ENCODE measurements at places on chromosomes 2 and 18. TPM values are rescaled to one million over a fixed set of nuclear protein-coding genes. Genes with fewer than 3 reads are reported as not detected.

DNA sequence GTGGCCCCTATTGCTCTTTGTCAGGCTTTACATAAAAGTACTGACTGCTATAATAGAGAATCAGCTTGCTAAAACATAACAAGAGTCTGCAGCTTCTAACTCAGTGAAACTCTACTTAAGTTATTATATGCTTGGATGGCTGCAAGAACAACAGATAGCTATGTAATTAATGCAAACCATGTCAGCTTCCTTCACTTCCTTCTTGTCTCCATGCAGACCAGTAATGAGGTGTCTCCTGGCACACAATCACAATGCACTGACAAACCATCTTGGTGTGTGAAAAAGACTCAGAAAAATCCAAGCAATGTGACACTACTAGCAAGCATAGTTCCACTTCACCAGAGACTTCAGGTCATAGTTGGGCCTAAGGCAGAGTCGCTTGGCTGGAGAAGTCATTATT lies 2068.9 kb upstream of the PIK3C3 start:
- no peak for DNase-seq

- no peak for DNase-seq
Measured at GRCh38 chr2:204030322-204030721, 93.8 kb downstream of the ICOS start.

GRCh38 chr2:26471289-26471688 lies 6.6 kb downstream of the OTOF start:
- no peak for DNase-seq

GRCh38 chr18:369224-370015 lies 101.6 kb upstream of the THOC1 start:
- no peak for DNase-seq

Gene GCKR
- 1.9 TPM for total RNA-seq

DNA sequence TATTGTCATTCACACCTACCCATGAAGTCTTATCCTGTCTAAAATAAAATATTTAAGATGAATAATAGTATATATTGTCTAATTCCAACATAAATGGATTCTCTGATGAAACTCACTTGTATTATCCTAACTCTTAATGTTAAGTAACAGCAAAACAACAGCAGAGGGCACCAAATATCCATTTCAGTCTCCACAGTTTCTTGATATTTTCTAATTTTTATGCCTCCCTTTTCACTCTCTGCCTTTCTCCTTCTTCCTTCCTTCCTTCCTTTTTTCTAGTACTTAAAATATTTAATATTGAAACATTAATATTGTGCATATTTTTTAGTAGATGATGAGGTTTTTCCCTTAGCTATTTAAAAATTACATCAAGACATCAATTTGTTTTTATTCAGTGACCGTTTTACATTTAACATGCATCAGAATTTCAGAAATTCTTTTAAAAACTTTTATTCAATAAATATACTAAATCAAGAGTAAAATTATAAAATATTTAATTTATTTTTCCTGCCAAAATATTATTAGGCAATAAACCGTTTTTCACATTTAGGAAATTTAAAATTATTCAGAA lies 97.6 kb downstream of the WDR7 start:
- no peak for DNase-seq

DNA sequence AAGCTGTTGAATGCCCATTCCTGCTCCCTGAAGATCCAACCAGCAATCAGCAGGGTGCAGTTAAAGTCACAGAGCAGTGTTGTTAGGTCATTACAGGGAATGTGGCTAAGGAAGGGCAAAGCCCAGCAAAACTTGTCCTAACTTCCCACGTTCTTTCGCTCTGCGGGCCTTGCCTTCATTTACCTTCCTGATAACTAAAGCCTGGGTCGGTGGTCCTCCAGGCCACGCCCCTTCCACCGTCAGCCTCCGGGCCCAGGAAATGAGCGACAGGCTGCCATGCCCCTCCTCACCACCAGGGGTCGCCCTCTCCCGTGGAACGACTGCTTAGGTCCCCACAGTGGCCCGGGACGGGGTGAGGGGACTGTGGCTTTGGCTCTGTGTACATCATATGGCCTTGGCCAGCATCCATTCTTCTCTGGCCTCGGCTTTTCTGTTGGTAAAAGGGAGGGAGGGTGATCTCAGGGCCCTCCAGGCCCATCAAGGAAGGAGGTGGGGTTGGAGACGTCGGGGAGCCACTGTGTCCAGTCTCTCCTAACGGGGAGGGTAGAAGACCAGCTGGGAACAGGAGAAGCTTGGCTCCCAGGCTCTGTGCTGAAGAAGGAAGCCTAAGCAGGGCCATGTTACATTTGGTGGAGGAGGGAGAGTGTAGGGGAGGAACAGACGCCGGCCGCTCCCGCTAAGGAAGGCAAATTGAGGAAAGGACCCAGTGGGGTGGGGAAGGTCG lies 2.2 kb downstream of the SH2D6 start:
- DNase-seq: peak; percentile 90

GRCh38 chr2:59046401-59047372 lies 805.6 kb upstream of the FANCL start:
- no peak for DNase-seq

DNA sequence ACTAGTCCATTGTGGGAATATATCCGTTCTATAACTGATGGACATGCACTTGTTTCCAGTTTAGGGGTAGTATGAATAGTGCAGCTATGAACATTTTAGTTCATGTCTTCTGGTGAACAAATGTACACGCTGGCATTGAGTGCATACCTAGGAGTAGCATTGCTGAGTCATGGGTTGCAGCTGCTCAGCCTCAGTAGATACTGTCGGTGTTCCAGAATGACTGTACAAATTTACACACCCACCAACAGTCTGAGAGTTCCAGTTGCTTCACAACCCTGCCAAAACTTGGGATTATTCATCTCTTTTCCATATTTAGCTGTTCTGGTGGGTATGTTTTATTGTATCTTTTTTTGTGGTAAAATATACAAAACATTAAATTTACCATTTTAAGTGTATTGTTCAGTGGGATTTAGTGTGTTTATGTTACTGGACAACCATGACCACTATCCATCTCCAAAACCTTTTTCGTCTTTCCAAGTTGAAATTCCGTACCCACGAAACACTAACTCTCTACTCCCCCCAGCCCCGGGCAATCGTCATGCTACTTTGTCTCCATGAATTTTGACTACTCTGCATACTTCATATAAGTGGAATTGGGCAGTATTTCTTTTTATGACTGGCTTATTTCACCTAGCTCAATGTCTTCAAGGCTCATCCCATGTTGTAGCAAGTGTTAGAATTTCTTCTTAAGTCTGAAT lies 281.0 kb downstream of the PRKCE start:
- no peak for DNase-seq
